ENCODE measurements at places on chromosomes 2 and 18.
A peak's percentile ranks its signal among the peaks of the same experiment; 100 is the strongest.

DNA sequence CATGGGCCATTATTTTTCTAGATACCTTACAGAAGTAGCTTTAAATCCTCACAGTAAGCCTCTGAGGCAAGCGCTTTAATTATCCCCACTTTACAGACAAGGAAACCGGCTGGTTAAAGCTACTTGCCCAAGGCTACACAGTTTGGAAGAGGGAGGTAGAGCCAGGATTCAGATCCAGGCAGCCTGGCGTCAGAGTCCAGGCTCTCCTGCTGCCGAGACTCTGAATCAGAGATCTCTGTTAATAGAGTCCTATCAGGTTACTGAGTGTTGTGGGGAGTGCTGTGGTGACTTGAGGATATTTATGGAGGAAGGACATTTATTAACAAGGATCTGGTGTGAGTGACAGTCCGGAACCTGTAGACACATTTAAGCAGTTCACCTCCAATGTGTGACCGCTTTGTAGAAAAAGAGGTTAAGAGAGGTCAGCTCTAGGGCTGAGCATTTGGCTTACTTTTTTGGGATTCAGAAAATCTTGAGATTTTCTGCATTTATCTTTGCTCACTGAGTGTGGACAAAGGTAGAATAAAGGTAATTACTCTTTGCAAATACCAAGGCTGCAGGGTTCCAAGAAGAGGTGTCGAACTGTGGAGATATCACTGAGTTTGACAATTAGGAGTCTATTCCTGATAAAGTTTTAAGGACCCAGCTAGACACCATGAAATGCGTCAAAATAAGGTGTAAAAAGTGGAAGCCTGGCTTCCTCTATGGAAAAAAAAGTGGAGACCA lies 1.6 kb upstream of the CEP192 start:
- peaks cover 3% of the 10 kb centered on the region for H3K36me3 ChIP-seq
- H3K27ac ChIP-seq, result no peak overlapping the region
- H3K4me3 ChIP-seq, result no peak overlapping the region
- no peak for DNase-seq
- no peaks in the 10 kb centered on the region for H3K27me3 ChIP-seq

DNA sequence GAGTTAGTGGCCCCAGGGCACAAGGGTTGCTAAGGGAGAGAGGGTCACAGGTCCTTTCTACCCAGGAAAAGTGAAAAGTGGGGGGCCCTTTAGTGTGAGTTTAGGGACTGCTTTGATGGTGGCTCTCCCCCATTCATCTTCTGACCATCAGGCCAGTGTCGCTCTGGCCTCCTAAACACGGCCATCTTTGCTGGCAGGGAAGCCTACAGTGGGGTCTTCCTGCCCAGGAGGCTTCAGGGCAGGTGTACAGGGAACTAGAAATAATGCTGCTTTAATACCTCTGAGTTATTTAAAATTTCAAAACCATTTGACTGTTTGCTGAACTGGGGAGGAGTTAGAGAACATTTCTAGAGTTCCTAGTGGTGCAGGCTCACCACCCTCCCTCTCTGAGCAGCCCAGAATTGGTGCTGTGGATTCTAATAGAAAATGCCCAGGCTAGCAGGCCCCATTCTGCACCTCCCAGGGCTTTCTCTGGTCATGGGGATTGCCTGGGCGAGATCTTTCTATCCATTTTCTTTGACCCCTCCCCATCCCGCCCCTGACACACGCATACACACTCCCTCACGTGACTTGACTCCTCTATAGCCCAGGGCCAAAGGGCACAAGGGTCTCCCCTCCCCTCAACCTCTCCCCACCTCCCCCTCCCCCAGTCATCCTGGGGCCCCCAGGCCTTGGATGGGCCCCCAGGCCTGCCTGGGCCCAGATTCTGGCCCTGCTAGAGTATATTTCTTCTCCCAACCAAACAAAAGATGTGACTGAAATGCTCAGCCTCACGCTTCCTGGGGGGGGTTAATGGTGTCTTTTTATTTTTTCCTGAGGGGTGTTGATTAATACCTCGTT lies 3.1 kb downstream of the PKDCC start:
- no peak overlapping the region for H3K27ac ChIP-seq
- peaks cover 3% of the 10 kb centered on the region for H3K27me3 ChIP-seq
- DNase-seq, result no peak
- peaks cover 14% of the 10 kb centered on the region for H3K4me1 ChIP-seq
- no peaks in the 10 kb centered on the region for H3K36me3 ChIP-seq

DNA sequence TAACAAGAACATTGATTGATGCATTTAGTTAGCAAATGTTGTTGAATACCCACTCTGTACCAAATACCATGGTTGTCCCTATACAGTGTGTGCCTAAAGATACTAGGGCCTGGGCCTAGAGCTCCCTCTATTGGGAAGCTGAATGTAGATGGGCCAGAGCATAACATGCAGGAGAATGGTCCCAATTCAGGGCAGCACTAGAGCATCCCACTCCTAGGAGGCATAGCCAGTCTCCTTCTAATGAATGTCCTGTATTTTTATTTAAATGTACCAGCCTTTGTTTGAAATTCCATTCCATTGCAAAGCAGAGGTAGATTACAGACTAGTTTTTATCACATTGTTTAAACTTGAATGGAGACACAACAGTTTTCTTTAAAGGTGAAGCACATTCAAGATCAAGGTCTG lies 90.6 kb downstream of the FEZ2 start:
- H3K27me3 ChIP-seq, result no peaks in the 10 kb centered on the region
- DNase-seq, result peak; percentile 6
- H3K36me3 ChIP-seq, result no peaks in the 10 kb centered on the region
- no peaks in the 10 kb centered on the region for H3K4me1 ChIP-seq
- H3K4me3 ChIP-seq, result no peak overlapping the region

DNA sequence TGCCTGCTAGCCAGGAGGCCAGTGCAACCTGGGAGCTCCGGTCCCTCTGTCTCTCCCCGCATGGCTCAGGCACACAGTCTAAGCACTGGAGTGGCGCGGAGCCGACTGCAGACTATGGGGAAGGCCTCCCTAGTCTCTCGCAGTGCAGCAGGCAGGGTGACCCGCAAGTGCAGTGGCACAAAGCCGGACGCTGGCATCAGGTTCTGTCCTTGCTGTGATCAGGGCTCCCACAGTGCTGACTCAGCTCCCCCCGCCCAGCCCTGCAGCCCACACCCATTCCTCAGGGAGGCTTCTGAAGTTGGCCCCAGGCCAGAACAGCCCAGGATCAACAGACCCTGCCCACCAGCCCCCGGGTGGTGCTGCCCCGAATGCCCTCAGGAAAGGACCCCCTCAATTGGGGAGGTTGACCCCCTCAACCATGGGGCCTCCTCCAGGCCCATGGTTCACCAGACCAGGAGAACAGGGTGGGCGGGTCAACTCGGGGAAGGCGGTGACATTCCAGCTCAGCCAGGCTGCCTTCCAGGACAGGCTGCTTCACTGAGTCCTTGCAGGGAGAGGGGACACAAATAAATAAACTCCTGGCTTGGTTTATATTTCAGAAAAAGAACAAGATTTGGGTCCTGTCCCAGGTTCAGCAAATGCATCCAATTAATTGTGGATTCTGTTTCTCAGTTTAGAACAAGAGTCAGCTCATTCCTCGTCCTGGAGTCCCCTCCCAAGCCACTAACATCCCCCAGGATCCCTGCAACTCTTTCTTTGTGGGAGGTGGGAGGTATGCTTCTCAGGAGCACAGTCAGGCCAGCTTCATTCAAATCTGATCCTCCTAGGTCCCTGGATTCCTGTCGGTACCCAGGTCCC lies 12.2 kb downstream of the BIN1 start:
- no peak overlapping the region for H3K27ac ChIP-seq
- peaks cover 11% of the 10 kb centered on the region for H3K4me1 ChIP-seq

DNA sequence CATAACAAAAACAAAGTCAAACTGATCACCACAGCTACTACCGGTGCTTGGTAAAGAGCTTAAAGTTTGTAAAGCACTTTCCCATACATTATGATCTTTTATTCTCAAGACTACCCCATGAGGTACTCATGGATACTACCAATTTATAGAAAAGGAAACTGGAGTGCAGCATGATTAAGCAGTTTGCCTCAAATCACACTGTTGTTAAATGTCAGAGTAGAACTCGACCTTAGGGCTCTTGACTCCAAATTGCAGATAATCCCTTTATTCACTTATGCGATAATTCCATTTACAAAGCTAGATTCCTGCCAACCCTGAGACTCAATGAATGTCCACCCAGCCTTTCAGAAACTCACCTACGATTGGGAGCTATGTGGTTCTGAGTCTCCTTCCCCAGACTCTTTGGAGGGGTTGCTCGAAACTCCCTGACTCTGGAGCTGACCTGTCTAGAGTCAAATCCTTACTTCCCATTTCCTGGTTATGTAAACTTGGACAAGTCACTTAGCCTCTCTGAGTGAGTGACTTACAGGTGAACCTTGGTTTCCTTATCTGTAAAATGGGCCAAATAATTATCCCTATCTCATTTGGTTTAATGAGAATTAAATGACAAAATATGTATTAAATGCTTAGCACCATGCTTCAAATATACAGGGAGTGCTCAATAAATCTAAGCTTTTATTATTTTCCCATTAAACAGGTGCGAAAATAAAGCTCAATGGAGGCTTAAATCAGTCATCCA lies 47.4 kb downstream of the PSD4 start:
- no peaks in the 10 kb centered on the region for H3K36me3 ChIP-seq
- peaks cover 14% of the 10 kb centered on the region for H3K4me1 ChIP-seq
- H3K27me3 ChIP-seq, result peaks cover 21% of the 10 kb centered on the region
- no peak for DNase-seq
- no peak overlapping the region for H3K27ac ChIP-seq

- no peaks in the 10 kb centered on the region for H3K27me3 ChIP-seq
- no peaks in the 10 kb centered on the region for H3K36me3 ChIP-seq
- H3K27ac ChIP-seq, result no peak overlapping the region
- H3K4me3 ChIP-seq, result no peak overlapping the region
Measured at GRCh38 chr2:225091336-225091735, 49.1 kb upstream of the DOCK10 start.

DNA sequence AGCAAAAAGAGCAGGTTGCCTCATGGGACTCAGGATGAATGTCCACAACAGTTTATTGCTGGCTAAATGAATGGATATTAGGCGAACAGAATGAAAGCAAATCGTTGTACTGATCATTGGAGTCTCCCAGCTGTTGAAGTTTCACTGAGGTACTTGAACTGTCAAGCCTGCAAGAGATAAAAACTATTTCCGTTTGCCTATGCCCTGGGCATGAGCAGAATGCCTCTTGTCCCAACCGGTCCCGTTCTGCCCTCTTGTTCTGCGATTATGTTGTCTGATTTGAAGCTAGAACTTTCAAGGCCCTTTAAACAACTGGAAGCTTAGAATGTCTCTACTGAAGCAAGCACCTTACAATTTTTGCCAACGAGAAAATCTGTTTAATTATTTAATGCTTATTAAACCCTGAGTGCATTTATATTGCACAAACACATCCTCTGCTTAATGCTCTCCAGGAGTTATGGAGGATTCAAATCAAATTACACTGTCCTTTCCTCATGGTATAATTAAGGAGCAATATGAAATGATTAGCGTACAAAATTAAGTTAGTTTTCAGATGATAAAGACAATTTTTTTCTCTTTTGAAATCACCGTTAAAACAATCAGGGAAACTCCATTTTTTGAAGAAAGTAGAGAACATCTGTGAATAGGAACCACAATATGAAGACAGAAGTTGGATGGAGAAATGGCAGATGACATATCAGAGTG lies 17.7 kb downstream of the QPCT start:
- no peaks in the 10 kb centered on the region for H3K36me3 ChIP-seq
- peaks cover 6% of the 10 kb centered on the region for H3K27me3 ChIP-seq
- peaks cover 11% of the 10 kb centered on the region for H3K4me1 ChIP-seq
- DNase-seq, result no peak
- no peak overlapping the region for H3K4me3 ChIP-seq

GRCh38 chr2:58871469-58872142 lies 630.5 kb upstream of the FANCL start:
- no peaks in the 10 kb centered on the region for H3K27me3 ChIP-seq
- H3K27ac ChIP-seq, result no peak overlapping the region
- H3K36me3 ChIP-seq, result no peaks in the 10 kb centered on the region
- no peaks in the 10 kb centered on the region for H3K4me1 ChIP-seq

Measured in T-cell (primary cell).